ENCODE measurements at places on chromosomes 4 and X.

GRCh38 chrX:39975101-39975925, 122.4 kb downstream of the BCOR start:
- no peak for DNase-seq

- DNase-seq: peak; percentile 79
Observed at GRCh38 chrX:40938423-40938822, 146.8 kb upstream of the USP9X start.

DNA sequence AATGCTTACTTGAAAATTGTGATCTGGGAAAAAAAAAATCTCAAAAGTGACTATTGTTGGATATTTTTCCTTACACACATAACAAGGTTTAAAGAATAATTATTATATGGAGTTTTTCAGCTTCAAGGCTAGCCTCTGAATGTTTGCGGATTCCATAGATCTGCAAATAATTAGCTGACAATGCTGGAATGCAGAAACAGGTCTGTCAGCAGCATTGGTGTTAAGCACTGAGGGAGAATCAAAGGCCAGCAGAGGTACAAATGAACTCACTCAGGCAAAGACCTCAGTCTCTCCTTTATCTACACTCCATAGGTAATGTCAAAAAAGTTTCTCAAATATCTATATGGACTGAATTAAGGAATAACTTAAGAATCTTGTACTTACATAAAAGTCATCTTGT, 35.1 kb downstream of the SMIM31 start:
- DNase-seq: no peak

DNA sequence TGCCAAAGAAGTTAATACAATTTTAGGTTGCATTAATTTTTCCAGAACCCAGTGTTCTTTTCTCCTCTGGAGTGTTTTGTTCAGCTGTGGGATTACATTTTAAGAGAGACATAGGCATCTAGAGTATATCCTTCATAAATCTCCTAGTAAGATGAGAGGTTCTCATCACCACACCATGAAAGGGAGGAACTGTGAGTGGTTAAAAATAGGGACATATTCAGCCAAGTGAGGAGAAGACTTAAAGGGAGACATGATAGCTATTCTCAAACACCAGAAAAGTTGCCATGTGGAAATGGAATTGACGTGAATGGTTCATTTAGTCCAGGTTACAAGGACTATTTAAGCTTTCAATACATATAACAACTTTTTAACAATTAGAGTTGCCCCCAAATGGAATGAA, 6.5 kb upstream of the MRPL1 start:
- DNase-seq: no peak

GRCh38 chr4:152734015-152734698, 45.4 kb downstream of the TIGD4 start:
- DNase-seq: no peak

DNA sequence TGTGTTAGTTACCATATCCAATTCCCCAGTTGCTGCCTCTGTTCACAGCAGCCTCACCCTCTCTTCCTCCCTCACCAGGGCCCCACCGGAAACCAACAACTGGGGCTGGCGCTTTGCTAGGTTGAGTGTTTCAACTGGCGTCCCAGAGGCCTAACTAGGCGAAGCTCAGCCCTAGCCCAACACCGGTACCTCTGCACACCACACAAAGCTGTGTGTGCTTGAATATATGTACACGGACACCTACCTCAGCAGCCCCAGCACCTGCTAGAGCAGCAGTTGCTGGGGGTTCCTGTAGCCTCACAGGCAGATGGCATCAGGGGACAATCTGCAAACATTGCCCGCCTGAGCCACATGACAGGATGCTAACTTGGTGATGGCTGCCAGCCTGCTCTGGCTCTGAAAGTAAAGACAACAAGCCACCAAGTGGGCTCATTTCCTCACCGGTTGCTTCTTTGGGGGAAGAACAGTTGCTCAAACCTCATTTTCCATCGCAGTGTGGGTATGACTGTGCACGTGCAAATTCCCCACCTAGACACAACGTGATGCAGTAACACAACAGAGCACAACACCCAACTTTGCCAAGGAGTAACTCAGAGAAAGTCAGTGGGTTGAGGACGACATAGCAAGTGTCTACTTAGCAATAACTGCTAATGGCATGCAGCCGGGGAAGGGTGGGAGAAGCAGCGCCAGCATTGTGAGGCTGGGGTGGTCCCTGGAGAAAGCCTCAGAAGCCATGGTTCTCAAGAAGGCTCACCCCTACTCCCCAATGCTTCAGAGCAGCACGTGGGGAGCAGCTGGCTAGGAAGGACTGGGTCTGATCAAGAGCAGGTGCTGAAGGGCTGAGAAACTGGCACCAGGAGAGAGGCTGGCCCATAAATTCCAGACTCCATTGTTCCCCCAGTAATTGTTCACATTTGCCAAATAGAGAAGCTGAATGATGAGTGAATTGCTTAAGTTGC, 139.5 kb downstream of the SH3KBP1 start:
- no peak for DNase-seq

All from fibroblast of skin of scalp (primary cell).